Stimulated activated CD4-positive, alpha-beta T cell treated with anti-CD3 and anti-CD28 coated beads, Interleukin-1b, Interleukin-23, amount 100 ng/mL, for 1 hour (primary cell): ENCODE measurements at places on chromosomes 11 and 22.

GRCh38 chr22:37985751-37986281 is 1.5 kb upstream of the SOX10 start:
- DNase-seq: no peak

- no peak for DNase-seq
Measured at GRCh38 chr11:102081313-102081712, 28.9 kb upstream of the YAP1 start.

DNA sequence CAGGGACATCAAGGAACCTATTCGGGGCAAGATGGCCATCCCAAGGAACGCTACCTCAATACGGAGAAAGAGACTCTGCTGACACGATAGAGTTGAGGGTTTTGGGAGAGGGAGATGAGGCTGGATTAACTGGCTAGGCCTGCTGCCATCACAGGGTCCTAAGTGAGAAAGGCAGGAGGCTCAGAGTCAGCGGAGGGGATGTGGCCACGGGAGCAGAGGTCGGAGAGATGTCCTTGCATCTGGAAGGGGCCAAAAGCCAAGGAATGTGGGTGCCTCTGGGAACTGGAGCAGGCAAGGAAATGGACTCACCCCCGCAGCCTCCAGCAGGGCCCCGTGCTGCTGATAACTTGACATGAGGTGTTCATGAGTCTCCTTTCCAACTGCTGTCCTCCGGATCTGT is 31.0 kb upstream of the RFPL3 start:
- no peak for DNase-seq

DNA sequence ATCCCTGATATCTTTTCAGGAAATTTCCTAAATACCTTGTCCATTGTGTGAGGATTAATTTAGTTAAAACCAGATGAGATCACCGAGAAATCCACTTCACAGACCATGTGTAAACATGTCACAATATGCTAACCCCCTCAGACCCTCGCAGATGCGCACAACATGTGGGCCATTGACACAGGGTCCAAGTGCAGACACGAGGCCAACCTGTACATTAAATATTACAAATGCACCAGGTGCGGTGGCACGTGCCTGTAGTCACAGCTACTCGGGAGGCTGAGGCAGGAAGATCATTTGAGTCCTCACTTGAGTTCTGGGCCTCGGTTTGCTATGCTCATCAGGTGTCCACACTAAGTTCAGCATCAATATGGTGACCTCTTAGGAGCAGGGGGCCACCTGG is 9.9 kb upstream of the TMPRSS4 start:
- no peak for DNase-seq

GRCh38 chr22:39133871-39134270 is 18.6 kb downstream of the CBX7 start:
- DNase-seq: no peak

GRCh38 chr11:18282626-18283025 is 16.6 kb downstream of the SAA1 start:
- no peak for DNase-seq

DNA sequence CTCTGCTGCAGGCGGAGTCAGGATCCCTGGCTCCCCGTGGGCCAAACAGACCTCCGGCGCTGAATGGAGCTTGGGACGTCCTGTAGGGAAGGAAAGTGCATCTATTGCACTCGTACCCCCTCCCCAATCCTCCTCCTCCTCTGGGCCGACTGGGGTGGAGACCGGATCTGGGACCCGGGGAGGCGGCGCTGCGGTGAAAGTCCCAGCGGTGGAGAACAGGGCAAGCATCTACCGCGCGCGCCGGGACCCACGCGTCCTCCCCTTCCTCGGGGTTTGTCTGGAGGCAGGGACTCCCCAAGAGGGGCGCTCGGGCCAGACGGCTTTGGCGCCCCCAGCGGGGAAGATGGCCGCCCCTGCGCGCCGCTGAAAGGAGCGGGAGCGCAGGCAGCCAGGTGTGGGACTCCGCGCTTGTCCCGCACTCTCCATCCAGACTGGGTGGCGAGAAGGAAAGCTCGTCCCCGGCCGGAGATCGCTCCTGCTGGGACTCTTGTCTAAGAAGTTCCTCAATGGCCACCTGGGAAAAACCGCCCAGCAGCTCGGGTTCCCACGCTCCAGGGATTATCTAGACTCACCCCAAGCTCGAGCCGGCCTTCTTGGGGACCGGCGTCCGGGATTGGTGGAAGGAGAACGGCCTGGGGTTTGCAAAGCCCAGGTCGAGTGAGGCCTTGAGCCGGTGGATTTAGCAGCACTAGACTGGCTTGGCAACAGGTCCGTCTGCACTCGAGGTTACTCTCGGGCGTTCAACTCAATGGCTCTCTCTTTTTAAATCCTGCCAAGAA is 718 bp downstream of the FADS2 start:
- DNase-seq: no peak

- no peak for DNase-seq
Measured at GRCh38 chr22:40741116-40741515, 61.8 kb downstream of the MCHR1 start.

DNA sequence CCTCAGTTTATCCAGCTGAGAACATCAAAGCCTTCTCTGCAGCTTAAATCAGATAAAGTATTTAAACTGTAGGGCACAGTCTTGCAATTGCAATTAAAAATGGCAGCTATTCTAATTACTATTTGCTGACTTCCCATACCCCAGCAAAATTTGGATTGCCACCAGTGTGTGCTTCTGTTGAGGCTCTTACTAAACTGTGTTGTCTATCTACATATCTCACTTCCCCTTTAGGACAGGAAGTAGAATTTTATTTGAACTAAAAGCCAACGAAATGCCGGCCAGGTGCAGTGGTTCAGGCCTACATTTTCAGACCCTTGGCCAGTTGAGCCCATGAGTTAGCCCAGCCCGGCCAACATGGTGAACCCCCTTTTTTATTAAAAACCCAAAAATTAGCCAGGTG is 7.1 kb downstream of the SAA4 start:
- DNase-seq: no peak

DNA sequence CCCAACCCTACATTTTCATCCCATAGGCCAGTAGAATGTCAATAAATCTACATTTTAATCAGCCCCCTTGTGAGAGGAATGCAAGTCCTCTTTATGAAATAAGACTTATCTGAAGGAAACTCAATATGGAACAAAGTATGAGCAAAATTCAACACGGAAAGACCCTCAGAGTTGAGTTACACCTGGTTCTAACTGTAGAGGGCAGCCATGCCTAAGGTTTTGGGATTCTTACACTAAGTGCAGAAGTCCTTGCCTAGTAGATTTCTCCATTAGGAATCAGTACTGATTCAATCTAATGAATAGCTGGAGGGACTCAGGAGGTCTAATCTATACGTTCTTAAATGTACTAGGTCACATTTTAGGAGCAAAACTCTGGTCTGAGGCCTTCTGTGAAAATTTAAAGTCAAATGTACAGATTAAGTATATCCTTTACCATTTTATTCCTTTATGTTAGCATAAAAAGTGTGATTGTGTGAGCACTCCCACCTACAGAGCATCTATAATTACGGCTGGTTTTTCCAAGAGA is 904.5 kb downstream of the DLG2 start:
- DNase-seq: no peak

DNA sequence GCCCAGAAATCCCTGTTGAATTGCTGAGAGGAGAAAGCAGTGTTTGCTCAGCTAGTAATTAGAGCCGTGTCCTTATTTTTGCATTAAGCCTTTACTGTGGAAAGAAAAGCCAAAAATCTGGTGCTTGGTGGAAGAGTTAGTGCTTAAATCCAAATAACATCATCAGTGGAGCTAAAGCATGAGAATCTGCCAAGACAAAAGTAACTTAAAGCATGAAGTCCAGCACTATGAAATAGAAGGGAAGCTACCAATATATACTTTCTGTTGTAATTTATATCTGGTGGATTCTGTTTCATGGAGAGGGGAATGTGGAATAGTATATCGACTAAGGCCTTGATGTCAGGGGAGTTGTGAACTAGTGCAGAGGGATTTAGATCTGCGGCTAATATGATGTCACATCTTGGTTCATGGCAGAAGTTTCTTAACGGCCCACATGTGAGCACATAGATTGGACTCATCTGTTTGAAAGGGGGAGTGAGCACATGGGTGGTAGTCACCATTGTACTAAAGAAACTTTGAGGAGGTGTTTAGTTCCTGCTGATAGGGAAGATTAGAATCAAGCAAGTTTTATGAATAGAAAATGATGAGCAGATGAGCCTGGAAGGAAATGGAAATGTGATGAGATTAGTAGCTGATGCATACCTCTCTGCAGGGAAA is 224.4 kb upstream of the MTNR1B start:
- no peak for DNase-seq

GRCh38 chr11:16841984-16842383 is 103.5 kb downstream of the C11orf58 start:
- no peak for DNase-seq

GRCh38 chr22:28899199-28899853 is 16.0 kb downstream of the ZNRF3 start:
- DNase-seq: no peak

GRCh38 chr22:27616033-27616432 is 185.5 kb downstream of the MN1 start:
- DNase-seq: no peak

- DNase-seq: no peak
Measured at GRCh38 chr22:22989856-22990255, 80.5 kb upstream of the GNAZ start.
